Kidney epithelial cell (primary cell): ENCODE measurements at places on chromosomes 4 and X.

DNA sequence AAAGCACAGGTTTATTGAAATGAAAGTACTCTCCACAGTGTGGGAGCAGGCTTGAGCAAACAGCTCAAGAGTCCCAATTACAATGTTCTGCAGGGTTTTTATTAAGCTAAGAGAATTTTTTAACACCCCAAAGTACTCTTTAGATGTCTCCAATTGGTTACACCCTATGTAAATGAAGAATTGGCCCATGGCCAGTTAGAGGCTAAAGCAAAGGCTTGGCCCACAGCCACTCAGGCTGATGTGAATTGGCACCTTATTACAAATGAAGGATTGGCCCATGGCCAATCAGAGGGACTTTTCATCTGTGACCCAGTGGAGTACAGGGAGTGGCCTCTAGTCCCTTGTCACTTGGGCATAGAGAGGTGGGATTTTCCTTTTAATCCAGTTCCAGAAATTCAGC lies 30.1 kb upstream of the IQCM start:
- no peak for DNase-seq

DNA sequence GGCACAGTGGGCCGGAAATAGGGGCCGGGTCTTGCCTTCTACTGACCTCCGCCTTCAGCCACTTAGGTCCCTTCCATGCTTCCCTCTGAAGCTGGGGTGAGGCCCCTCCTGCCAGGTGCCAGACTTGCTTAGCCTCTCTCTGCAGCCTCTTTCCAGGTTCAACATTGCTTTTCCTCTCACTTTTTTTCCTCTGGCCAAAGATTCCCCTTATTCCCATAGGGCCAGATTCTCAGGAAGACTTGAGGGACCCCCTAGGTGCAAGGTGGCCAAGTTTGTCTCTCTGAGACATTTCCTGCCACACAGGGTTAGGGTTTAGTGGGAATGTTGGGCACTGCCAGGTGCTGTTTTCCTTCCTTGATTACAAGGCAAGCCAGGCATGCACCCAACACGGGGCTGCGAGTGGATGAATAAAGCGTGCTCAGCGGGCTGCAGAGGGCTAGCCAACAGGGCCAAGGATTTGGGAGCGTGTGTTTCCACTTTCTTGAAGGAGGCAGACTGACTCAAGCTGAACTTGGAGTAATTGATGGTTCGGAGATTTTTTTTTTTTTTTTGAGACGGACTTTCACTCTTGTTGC lies 7.6 kb upstream of the GJB1 start:
- no peak for DNase-seq

- DNase-seq: no peak
Measured at GRCh38 chr4:47640911-47641310, 155.8 kb downstream of the ATP10D start.

- DNase-seq: peak; percentile 2
Measured at GRCh38 chr4:93031431-93032098, 727.8 kb downstream of the GRID2 start.

DNA sequence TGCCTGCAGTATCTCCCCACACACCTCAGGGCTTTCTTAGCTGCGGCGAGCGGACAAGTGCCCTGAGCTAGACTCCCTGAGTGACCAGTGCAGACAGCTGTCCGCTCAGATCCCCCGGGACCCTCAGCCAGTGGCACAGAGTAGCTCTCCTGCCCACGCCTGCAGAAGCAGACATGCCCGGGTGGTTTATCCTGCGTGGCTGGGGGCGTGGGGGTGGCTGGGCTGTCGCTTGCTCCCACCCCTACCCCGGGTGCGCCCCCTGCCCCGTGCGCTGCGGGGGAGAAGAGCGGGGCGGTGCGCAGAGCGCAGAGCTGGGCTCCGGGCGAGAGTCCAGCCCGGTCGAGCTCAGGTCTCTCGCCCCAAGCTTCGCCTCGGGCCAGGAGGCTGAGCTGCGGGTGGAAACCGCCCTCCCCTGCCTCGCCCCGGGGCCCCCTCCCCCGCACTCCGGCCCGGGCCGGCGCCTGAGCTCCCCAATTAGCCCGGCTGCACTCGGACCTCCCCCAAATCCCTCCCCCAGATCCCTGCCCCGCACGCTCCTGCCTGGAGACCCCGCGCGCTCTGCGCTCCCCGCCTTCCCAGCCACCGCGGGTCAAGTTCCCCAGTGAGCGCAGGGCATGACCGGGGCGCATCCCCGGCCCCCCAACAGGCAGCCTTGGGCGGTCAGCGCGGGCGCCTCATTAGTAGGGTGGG lies 11.7 kb upstream of the SHOX start:
- no peak for DNase-seq

- no peak for DNase-seq
Measured at GRCh38 chr4:47776353-47776752, 61.5 kb downstream of the CORIN start.

GRCh38 chr4:88356771-88357170 lies 21.9 kb upstream of the HERC6 start:
- no peak for DNase-seq

DNA sequence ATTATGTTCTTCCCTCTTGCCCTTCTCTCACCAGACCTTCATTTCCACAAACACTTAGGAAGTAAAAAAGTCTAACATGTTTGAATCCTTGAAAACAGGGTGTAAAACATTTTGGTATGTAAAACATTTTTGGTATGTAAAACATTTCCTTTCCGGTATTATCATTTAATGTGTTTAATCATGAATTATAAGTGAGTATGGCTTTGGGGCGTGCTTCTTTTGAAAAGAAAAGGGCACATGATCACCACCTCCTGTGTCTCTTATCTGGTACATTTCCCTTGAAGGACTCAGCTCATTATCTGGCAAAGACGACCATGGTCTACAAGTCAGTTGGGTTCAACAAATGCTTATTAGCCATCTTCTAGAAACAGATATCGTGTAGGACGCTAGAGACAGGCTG lies 283.6 kb downstream of the FRMPD4 start:
- no peak for DNase-seq

DNA sequence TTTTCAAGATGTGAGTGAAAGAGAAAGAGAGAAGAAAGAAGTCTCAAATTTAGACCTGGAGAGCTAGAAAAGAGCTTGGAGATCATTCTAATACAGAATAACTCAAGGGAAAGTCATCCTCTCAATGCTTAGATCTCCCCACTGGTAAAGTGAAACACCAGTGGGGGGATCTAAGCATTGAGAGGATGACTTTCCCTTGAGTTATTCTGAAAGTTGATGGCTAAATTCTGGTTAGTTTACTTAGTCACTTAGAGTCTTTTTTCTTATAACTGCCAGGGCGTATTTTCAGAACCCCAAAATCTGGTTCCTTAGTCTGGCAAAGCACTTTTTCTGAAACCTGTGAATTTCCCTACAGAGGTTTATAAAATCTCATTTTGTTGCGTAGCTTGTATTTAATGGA lies 198.6 kb downstream of the ARHGAP24 start:
- DNase-seq: no peak

DNA sequence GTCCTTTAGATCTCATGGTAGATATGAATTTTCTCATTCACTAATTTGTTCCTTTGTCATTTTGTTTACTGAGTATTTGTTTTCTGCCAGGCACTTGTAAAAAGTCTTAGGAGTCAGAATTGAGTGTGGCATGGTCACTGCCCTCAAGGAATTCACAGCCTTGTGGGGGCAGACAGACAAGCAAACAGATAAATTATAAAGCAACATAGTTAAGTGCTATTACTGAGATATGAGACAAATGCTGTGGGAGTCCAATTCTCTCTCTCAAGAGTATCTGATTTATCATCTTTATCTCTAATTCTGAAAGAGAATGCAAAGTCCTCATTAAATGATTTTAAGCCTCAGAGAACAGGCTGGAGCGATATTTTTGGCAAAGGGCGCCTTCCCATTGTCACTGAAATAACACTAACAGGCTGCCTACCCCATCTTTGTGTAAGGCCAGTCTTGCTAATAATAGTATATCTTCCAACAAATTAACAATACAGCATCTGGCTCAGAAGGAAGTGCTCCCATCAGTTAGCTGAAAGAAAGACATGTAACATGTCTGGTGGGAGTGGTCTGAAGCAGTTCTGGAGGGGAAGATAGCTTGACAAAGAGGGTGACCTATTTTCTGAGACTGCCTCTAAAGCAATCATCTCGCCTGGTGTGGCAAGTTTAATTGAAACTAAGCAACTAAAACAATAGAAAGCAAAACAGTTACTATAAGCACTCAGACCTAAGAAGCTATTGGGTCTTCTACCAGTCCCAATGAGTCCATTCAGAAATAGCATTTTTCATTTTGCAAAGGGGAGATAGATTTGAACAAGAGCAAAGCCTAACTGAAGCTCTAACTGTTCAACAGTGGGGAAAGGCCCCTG lies 61.5 kb upstream of the AMOT start:
- DNase-seq: no peak
